Right ventricle myocardium inferior (tissue), 1 donor: ENCODE measurements at places on chromosomes 11 and 22.

DNA sequence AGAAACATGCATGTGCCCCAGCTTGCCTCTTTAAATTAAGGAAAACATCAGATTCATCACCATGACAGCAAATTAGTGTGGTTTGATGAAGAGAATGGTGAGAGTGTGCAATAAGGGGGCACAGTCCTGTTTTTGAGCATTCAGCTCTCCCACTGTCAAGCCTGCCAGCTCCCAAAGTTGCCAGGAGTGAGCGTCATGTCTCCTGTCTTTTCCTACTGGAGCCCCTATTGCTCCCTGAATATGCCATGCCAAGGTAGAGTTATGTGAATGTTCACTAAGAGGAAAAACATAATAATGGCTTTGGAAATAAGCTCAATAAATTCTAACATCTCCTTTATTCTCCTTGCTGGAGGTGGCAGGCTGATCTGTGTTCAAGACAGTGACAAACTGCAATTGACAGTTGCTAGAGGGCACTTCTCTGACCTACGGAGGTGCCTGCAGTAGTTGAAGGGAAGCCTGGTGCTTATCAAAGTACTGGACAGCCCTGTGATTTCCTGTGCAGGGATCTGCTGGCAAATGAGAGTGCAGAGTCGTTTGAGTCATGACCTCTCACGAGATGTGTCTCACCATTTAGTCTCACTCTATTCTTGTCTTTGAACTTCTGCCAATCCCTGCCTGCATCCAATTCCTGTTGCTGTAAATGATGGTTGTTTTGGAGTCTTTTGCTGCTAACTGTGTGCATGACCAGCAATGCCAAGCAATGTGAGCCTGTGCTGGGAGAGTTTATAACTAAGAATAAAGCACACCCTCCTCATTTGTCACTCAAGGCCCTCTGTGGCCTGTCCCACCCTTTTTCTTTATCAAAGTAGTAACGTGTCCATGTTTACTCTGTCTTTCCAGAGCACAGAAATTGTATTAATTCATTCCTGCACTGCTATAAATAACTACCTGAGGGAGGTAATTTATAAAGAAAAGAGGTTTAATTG is 34.8 kb downstream of the MRGPRX2 start:
- no peak for DNase-seq

- DNase-seq, result no peak
Measured at GRCh38 chr11:94806419-94806818, 38.3 kb downstream of the AMOTL1 start.

DNA sequence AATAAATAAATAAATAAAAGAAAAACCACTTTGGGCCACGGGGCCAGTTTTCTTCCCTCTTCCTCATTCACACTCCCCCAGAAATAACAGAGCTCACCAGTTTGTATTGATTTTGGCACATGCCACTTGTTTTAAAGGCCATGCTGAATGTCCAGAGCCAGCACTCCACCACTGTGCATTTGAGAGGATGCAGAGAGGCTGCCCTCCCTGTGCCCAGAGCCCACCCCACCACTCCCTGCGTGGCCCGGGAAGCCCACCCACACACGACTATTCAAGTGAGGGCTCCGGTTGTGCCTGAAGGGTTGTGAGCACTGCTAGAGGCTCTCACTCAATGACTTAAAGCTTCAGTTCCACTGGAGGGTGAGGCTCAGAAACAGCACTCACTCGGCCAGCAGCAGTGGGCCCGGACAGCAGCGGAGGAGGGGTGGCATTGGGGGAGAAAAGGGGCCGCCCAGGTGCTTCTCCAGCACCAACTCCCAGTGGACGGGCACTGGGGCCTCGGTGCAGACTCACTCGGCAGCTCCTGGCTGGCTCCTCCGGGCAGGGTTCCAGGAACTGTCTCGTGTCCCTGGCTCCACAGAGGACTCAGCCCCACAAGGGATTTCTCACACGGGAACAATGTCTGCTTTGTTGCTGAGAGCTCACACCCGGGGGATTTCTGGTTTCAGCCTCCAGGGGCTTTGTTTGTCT is 112.7 kb downstream of the SHANK2 start:
- no peak for DNase-seq

DNA sequence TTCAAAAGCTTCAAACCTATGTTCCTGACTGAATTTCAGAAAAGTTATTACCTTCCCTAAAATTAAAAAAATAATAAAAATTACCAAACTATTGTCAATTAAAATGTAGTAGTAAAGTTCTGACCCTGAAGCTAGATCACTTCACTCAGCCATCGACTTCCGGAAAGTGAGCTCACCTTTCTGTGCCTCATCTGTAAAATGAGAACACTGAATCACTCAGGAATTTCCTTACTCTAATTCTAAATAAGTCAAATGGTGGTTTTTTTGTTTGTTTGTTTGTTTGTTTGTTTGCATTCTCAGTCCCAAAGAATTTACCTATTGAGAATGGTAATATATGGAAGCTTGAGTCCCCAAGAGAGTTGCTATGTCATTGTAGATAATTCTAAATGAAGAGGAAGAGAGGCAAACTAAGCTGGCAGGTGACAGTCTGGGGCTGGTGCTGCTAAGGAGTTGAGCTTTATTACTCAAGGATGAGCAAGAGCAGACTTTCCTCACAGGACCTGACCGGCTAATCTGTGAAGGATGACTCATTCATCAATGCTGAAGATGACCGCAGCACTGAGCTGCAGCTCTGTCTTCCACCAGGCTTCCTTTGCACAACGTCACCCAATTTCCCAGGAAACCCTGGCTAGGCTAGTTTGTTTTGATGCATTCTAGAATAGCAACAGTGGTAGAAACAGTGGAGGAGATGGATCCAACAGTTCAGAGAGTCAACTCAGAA is 248.8 kb downstream of the RAB38 start:
- no peak for DNase-seq

GRCh38 chr11:78784321-78785061 is 209.8 kb upstream of the NARS2 start:
- no peak for DNase-seq

DNA sequence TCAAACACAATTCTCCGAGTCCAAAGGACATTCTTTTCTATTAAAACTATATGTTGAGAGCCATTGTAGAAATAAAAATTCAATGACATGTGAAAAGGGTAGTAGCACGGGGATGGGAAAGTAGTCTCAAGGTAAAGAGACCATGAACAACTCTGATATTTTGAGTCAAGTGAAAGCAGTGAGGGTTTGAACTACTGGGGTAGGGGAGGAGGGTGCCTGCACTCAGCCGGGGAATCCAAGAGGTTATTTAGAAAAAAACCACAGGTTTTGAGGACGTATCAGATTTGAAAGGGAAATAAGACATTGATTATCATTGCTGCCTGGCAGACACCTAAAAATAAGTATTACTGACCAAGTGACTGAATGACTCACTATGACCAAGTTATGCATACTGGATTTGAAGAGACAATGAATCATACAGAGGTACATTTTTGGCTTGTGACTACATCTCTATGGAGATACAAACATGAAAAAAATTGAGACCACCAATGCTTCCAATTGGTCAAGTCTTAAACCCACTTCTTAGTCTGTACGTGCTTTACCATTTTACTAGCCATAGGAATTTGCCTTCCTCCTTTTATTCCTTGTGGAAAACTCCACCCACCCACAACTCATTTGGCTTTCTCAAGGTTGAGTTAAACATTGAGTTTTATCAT is 2.2 kb upstream of the OR52H1 start:
- no peak for DNase-seq

- DNase-seq, result no peak
Measured at GRCh38 chr22:26139310-26139709, 30.0 kb upstream of the SEZ6L start.

DNA sequence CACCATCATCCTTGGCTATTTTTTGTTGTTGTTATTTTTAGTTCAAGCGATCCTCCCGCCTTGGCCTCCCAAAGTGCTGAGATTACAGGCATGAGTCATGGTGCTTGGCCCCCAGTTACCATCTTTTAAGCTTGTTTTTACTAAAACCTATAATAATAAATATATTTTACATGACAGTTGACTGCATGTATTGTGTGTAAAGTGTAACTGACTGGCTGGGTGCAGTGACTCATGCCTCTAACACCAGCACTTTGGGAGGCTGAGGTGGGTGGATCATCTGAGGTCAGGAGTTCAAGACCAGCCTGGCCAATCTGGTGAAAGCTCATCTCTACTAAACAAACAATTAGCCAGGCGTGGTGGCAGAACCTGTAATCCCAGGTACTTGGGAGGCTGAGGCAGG is 386.2 kb downstream of the TENM4 start:
- no peak for DNase-seq

DNA sequence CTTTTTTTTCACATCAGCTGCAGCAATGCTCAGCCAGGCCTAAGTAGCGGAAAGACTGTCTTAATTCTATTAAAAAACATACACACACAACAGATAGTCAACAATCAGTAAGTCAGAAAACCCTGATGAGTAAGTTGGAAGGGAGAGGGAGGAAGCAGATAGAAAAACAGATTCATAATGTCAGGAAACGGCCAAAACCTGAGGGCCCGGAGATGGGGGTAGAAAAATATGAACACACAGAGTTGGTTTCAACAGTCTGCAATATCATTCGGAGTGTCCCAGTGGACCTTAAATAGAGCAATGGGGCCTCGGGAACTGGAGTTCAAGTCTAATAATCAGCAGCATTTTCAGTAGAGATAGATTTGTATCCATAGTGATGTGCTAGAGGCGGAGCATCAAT is 14.8 kb downstream of the LRRC55 start:
- DNase-seq, result no peak

GRCh38 chr11:115083144-115083806 is 404.9 kb downstream of the NXPE2 start:
- no peak for DNase-seq

DNA sequence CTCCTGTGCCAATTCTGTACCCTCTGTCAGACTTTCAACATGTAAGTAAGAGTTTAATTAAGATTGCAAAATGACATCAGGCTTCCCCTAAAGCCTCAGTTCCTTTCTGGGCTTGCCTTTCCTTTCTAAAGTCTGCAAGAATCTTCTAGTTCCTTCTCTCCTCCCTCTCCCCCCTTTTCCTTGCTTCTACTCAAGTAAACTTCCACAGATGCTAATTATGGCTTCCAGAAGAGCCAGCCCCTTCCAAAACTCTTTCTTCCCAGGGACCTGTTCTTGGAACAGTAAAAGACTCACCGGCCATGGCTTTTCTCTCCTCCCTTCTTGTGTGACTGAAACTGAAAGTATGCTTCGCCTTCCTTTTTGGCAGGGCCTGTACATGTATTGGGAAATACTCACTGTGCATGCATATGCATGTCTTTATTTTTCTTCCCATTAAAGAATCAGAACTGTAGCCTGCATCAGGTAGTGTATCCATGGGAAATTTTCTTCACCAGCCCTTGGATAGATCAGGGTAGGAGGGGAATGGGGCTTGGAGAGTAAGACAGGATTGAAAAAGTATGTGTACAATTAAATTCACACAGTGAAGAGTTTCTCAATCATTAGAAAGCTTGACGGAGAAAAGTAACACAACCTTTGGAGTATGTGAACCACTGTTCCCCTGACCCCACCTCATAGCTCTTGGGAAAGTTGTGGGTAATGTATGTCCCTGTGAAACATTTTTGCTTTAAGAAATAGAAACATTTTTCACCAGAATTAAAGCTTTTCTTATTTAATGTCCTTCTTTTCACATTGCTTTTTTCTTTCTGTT is at the start of gene CASP1:
Gene CASP1, minus strand, starts transcription at position 332 of the 808 bp plus-strand sequence. Its CDS starts 31 bp downstream, at position 301.
- no peak for DNase-seq

DNA sequence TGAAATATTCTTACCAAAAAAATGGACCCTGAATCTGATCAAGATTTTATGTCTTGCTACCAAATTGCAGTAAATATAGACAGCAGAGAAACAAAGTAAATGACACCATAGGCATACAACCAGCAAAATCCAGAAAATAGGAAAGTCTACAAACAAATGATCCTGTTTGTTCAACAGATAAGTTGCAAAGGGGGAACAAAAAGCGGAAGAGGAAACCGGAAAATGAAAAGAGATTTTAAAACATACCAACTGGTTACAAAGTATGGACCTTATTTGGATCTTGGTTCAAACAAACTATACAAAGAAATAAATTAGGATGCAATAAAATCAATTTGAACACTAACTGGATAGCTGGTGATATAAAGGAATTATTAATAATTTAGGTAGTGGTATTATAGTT is 92.0 kb downstream of the TMPRSS5 start:
- DNase-seq, result no peak

- DNase-seq, result no peak
Measured at GRCh38 chr11:9057007-9057406, 34.4 kb downstream of the SCUBE2 start.

DNA sequence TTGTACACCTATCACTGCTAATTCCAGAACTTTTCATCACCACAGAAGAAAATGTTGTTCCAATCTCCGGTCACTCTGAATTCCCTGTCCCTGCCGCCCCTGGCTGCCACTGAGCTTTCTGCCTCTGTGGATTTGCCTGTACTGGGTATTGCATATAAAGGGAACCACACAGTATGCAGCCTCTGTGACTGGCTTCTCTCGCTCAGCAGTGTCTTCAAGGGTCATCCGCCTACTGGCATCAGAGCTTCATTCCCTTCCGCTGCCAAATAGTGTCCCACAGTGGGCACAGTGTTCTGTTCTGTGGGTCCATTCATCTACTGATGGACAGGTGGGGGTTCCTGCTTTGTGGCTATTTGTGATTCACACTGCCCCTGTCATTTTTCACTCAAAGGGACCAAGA is 5.3 kb downstream of the DHCR7 start:
- no peak for DNase-seq

DNA sequence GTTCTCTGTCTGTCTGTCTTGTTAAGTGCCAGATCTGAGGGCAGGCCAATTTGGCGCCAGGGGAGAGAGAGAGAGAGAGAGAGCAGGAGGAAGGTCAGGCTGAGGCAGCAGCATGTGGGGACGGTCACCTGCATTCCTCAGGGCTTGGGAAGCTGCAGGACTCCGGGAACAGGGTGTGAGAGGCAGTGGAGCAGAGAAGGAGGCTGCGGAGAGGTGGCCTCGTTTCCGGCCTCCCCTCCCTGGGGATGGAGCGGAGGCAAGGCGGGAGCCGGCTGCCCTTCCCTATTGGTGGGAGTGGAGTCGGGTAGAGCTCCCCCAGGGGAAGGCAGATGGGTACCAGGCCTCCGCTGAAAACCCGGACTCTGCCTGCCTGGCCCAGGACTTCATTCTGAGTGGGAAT is 9.7 kb downstream of the CLMP start:
- no peak for DNase-seq

GRCh38 chr22:20584872-20585638 is 77.6 kb downstream of the MED15 start:
- DNase-seq, result no peak

DNA sequence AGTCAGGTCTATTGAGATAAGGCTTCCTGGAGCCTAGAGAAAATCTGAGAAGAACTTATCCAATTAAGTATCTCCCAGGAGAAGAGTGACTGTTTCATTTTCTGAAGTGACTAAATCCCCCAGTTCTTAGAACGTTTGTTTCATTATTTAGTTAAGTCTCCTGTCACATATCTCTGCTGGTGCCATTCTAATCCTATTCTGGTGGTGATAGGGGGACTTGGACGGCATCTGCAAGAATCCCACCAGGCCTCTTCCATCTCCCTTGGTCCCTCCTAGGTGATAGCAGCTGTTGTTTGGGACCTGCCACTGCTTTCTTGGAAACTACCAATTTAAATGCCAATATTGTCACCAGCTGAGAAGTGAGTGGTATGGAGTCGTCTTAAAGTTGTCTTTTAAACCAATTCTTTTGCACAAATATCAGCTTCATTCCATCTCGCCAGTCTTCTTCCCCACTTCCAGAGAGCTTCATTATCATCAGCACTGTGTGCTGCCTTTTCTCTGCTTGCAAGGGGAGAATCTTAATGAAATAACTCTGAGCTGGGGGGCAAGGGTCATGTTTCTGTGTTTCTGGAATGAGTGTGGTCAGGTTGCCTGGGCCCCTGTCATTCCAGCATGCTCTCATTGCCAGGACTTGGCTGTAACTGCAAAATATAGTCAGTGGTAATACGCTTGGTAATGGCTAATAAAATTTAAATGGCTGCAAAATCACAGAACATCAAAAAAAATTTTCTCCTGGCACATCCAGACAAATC is 104.8 kb downstream of the LDLRAD3 start:
- DNase-seq, result no peak
